ENCODE measurements at places on chromosomes 2 and 18. TPM values are rescaled to one million over a fixed set of nuclear protein-coding genes. Genes with fewer than 3 reads are reported as not detected.

OXER1 gene
- 6.2 TPM for polyA plus RNA-seq

EIPR1 gene
- polyA plus RNA-seq, result 9.9 TPM

RNMT gene
- 6.1 TPM for polyA plus RNA-seq

SULT1C4 gene
- polyA plus RNA-seq, result 2.7 TPM

AMER3 gene
- polyA plus RNA-seq, result not detected

SRD5A2 gene
- polyA plus RNA-seq, result not detected

CHST10 gene
- 2.1 TPM for polyA plus RNA-seq

PCARE gene
- not detected for polyA plus RNA-seq

CRYBA2 gene
- not detected for polyA plus RNA-seq

UCN gene
- not detected for polyA plus RNA-seq

GTF2A1L gene
- 11.7 TPM for polyA plus RNA-seq

ZNF804A gene
- polyA plus RNA-seq, result not detected

MEP1B gene
- polyA plus RNA-seq, result 6.0 TPM

REG1B gene
- 16.4 TPM for polyA plus RNA-seq

CYB5A gene
- 276 TPM for polyA plus RNA-seq

LYG2 gene
- polyA plus RNA-seq, result not detected
